ENCODE measurements at places on chromosomes 12 and 14.

GRCh38 chr14:102124419-102124818, 15.3 kb upstream of the WDR20 start:
- H3K4me3 ChIP-seq = no peak overlapping the region
- H3K4me1 ChIP-seq = peaks cover 21% of the 10 kb centered on the region
- no peak for DNase-seq
- H3K27me3 ChIP-seq = no peaks in the 10 kb centered on the region

DNA sequence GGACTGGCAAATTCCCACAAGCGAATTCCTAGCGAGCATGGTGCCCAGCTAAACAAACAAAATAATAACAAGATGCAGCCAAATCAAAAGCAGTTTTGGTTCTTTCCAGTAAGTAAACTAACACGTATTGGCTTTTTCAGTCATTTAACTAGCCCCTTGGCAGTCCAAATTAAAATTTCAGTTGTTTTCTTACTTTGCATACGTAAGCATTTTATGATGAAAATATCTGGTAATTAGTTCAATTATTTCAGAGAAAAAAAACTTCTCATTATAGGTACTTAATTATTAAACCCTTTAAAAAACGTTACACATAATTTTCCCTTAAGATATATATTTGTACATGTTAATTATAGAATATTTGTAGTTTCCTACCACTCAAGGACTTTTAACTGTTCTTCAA, 70.1 kb downstream of the ST8SIA1 start:
- H3K36me3 ChIP-seq = no peaks in the 10 kb centered on the region
- no peak for DNase-seq
- peaks cover 12% of the 10 kb centered on the region for H3K4me1 ChIP-seq
- no peak overlapping the region for H3K4me3 ChIP-seq
- H3K27me3 ChIP-seq = no peaks in the 10 kb centered on the region

- H3K4me3 ChIP-seq = no peak overlapping the region
- DNase-seq = no peak
- H3K27me3 ChIP-seq = no peaks in the 10 kb centered on the region
- no peak overlapping the region for H3K27ac ChIP-seq
Observed at GRCh38 chr12:93200291-93200917, 177.3 kb upstream of the NUDT4 start.

- no peaks in the 10 kb centered on the region for H3K36me3 ChIP-seq
- H3K27me3 ChIP-seq = no peaks in the 10 kb centered on the region
- H3K27ac ChIP-seq = peak overlapping the region; percentile 93
- peak; percentile 76 for DNase-seq
- peaks cover 39% of the 10 kb centered on the region for H3K4me1 ChIP-seq
- peak overlapping the region; percentile 52 for H3K4me3 ChIP-seq
Observed at GRCh38 chr12:124921200-124922031, 7.0 kb upstream of the UBC start.

DNA sequence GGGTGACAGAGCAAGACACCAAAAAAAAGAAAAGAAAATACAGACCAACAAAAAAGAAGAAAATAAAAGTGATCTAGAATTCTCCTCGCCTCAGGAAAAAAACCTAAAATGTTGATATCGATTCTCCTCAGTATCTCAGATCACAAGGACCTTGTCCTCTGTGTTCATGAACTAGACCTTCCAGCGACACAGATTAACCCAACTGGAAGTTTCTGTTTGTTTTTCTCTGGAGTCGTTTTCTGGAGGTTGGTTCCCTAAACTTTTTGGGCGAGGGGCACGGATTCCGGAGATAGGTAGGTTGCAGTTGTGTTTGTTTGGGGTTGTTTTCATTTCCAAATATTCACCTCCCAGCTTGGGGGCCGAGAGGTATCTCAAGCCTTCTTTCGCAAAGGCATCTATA, 559 bp upstream of the RFC5 start:
- H3K27ac ChIP-seq = no peak overlapping the region
- no peak for DNase-seq
- H3K27me3 ChIP-seq = no peaks in the 10 kb centered on the region
- H3K4me3 ChIP-seq = peak overlapping the region; percentile 98

DNA sequence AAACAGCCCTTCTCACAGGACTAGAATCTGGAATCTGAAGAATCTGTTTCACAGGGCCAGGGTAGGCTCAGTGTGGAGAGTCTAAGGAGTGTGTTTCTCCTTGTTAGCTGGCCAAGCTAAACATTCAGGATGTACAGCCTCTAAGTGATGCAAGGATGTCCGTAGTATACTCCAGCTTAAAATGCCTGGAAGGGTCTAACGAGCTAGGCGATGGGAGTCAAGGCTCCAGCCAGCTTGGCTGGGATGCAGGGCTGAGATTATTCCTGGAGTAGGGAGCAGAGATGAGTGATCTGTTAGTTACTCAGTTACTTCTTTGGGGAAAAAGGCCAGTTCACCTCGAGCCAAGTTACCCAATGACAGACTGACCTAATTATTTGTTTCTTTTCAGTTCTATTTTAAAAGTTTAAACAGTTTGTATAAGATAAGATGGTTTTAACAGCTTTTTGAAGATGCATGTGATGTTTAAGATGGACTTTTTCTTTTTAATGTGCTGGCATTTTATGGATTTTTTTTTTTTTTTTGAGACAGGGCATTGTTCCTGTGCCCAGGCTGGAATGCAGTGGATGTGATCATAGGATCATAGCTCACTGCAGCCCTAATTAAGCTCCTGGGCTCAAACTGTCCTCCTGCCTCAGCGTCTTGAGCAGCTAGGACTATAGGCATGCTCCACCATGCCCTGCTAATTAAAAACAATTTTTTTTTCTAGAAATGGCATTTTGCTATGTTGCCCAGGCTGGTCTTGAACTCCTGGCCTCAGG, 41.1 kb downstream of the SYNE2 start:
- peak; percentile 52 for DNase-seq
- H3K27me3 ChIP-seq = no peaks in the 10 kb centered on the region
- H3K4me1 ChIP-seq = peaks cover 28% of the 10 kb centered on the region
- H3K36me3 ChIP-seq = no peaks in the 10 kb centered on the region
- no peak overlapping the region for H3K4me3 ChIP-seq
- peak overlapping the region; percentile 7 for H3K27ac ChIP-seq

DNA sequence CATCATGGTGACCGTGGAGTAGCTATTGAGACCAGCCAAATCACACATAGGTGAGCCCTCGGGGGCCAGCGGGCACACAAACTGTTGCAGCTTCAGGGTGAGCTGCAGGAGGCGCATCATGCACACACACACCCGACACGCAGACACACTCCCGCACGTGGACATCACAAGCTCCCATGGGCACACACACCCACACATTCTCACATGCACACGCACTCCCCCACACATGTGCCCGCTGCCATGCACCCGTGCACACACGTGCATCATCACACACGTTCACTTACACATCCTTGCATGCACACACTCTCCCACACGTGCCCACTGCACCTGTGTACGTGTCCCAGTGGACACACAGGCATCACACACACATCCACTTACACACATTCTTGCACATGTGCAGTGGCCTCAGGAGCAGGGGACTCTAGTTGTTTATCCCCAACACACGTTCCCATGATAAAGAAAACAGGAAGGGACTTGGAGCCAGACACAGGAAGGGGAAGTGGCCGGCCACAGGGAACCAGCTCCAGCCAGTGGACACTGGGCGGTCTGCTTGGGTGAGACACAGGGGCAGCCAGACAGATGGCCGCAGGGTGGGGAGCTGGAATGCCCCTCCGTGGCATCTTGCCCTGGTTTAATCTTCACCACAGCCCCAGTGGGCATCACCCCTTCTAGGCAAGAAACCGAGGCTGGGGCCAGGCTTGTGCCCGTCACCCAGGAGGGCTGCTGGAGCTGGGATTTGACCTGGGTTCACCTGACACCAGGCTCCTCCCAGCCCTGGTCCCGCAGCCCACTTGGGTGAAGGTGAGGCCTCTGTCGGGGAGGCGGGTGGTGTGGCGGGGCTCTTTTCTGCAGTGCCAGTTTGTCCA, 49.7 kb downstream of the CYP46A1 start:
- no peak for DNase-seq
- H3K4me3 ChIP-seq = no peak overlapping the region
- no peak overlapping the region for H3K27ac ChIP-seq
- H3K36me3 ChIP-seq = no peaks in the 10 kb centered on the region

DNA sequence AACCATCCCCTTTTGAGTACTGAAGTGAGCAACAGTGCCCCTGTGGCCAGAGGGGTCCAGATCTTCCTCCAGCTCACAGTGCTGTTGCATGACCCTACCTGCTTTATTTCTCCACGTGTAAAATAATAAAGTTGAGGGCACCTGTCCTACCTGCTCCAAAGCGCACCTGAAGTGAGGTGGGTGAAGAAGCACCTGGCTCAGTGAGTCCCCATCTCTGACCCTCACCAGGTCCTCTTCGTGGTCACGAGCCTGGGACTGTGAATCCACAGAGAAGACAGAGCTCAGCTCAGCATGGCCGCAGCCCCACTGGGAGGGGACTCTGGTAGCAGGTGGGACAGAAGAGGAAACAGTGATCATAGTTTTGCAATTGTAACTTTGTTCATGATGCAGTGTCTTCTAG, 976.7 kb upstream of the TMEM132C start:
- no peaks in the 10 kb centered on the region for H3K36me3 ChIP-seq
- H3K27ac ChIP-seq = no peak overlapping the region
- H3K4me1 ChIP-seq = no peaks in the 10 kb centered on the region
- no peak overlapping the region for H3K4me3 ChIP-seq
- DNase-seq = no peak

GRCh38 chr14:104226421-104227383, 88.3 kb downstream of the KIF26A start:
- H3K27ac ChIP-seq = no peak overlapping the region
- no peak for DNase-seq
- H3K4me3 ChIP-seq = no peak overlapping the region
- H3K4me1 ChIP-seq = 0 out of 2 replicates have a peak, but pooled peaks cover 8% of the 10 kb centered on the region
- no peaks in the 10 kb centered on the region for H3K36me3 ChIP-seq
- no peaks in the 10 kb centered on the region for H3K27me3 ChIP-seq

DNA sequence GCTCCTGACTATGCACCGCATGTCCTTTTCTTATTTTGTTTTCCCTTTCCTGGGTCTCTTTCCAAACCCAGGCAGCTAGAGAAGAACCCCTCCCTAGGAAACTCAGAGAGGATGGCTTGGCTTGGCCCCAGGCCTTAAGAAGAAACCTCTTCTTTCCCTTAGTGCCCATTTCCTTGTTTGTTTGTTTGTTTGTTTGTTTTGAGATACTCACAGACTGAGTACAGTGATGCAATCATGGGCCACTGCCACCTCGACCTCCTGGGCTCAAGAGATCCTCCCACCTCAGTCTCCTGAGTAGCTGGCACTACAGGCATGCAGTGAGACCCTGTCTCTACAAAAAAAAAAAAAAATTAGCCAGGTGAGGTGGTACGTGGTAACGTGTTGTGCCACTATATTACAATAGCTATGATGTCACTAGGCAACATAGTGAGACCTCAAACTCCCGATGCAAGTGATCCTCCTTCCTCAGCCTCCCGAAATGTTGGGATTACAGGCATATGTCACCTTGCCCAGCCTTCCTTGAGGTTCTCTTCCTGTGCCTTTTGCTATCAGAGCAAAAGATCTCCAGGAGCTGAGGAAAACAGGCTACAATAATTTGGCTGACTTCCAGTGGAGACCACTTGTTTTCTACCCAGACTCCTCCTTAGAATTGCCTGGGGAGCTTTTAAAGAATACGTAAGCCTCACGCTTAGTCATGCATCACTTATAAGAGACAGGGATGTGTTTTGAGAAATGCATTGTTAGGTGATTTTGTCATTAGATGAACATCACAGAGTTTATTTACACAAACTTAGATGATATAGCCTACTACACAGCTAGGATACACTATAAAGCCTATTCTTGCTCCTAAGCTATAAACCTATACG, 34.5 kb upstream of the LGALS3 start:
- no peaks in the 10 kb centered on the region for H3K27me3 ChIP-seq
- H3K27ac ChIP-seq = no peak overlapping the region
- H3K4me1 ChIP-seq = no peaks in the 10 kb centered on the region
- DNase-seq = no peak
- no peaks in the 10 kb centered on the region for H3K36me3 ChIP-seq

DNA sequence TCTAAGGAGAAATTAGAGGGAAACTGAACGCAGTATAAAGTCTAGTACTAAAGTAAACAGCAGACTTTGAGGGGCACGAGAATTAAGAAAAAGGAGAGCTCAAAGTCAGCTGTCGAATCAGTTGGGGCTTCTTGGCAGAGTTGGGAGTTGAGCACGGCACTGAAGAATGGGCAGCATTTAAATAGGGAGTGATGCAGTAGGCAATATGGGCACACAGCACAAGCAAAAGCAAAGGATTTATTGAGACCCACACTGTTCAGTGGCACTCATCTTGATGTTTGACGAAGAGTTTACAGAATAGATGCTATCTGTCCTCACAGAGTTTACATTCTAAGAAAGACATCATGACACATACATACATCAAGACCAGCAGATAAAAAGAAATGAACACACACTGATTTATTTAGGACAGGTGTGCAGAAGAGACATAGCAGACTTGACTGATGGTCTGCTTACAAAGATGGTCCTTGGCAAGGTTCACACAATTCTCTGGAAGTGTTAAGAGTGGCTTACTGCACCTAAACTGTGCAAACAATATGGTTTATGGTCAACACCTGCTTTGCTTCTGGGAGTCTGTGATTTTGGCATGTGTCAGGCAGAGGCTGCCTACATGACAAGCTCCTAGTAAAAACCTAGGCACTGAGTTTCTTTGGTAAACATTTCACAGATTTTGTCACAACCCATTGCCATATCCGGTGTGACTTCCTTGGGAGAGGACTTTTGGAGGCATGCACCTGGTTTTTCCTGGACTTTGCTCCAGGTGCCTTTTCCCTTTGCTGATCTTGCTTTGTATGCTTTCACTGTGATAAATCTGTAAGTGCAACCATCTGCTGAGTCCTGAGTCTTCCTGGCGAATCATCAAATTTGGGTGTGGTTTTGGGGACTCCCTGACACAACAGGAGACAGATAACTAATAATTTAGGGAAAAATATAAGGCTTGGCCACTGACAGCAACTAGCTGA, 26.3 kb downstream of the ALKBH1 start:
- no peak overlapping the region for H3K4me3 ChIP-seq
- DNase-seq = no peak
- no peaks in the 10 kb centered on the region for H3K27me3 ChIP-seq
- peaks cover 3% of the 10 kb centered on the region for H3K36me3 ChIP-seq
- H3K4me1 ChIP-seq = no peaks in the 10 kb centered on the region

- no peak overlapping the region for H3K4me3 ChIP-seq
- H3K27ac ChIP-seq = peak overlapping the region; percentile 92
- no peaks in the 10 kb centered on the region for H3K36me3 ChIP-seq
- no peaks in the 10 kb centered on the region for H3K27me3 ChIP-seq
- H3K4me1 ChIP-seq = peaks cover 60% of the 10 kb centered on the region
- peak; percentile 58 for DNase-seq
Observed at GRCh38 chr14:22549981-22550673, 38.9 kb downstream of the DAD1 start.

GRCh38 chr12:62668782-62669181, 202.2 kb downstream of the MON2 start:
- no peak for DNase-seq
- no peak overlapping the region for H3K4me3 ChIP-seq
- H3K4me1 ChIP-seq = no peaks in the 10 kb centered on the region
- no peak overlapping the region for H3K27ac ChIP-seq
- H3K27me3 ChIP-seq = no peaks in the 10 kb centered on the region

DNA sequence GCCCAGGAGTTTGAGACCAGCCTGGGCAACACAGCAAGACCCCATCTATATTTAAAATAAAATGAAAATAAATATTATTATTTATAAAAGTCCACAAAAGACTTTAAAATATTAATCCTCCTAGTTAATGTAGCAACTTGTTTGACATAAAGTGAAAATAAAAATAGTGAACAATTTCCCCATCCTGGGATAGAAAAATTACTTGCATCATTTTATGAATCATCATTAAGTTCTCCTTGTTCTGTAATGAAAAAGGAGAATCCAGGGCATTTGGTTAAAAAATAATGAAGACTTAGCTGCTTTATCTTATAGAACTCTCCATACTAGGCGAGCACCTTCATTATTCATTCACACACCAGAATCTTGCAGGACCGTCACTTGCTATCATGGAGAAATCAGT, 66.1 kb downstream of the ELK3 start:
- no peak overlapping the region for H3K4me3 ChIP-seq
- no peak for DNase-seq
- H3K4me1 ChIP-seq = no peaks in the 10 kb centered on the region
- no peaks in the 10 kb centered on the region for H3K27me3 ChIP-seq
- peaks cover 5% of the 10 kb centered on the region for H3K36me3 ChIP-seq

All from GM23338 (cell line).